BE2C (cell line): ENCODE measurements at places on chromosomes 5 and 9.

DNA sequence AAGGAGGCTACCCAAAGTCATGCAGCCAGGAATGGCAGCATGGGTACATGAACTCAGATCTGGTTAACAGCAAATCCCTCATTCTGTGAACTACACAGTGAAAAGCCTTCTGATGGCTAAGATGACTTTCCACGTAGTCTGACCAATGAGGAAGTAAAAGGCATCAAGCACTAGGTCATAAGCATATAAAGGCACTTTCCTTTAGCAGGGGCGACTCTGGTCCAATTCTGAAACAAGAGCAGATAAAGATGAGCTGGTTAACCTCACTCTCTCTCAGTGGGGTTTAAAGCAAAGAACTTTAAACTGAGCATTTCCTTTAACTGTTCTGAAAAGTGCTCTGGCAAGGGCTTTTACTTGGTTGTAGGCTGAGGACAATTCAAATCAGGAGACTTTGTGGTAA lies 21.1 kb downstream of the PSMB7 start:
- no peak for DNase-seq

GRCh38 chr5:42491699-42492098 lies 68.5 kb downstream of the GHR start:
- DNase-seq, result no peak

DNA sequence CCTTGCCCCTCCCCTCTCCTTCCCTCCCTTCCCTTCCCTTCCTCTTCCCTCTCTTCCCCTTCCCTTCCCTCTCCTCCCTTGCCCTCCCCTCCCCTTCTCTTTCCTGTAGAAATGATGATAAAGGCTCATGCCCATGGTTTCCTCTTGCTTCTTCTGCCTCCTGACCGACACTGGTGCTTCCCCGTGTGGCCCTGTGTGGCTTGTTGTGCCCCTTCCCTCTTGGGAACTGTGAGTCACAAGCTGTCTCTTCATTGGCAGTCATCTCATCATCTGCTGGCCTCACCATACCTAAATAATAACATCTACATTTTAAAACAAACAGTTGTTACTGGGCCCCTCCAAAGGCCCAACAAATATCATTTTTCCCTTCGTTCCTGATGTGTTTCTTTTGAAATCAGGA lies 11.7 kb upstream of the CARNMT1 start:
- DNase-seq, result no peak

GRCh38 chr9:21381448-21382339 lies 3.5 kb downstream of the IFNA2 start:
- no peak for DNase-seq

DNA sequence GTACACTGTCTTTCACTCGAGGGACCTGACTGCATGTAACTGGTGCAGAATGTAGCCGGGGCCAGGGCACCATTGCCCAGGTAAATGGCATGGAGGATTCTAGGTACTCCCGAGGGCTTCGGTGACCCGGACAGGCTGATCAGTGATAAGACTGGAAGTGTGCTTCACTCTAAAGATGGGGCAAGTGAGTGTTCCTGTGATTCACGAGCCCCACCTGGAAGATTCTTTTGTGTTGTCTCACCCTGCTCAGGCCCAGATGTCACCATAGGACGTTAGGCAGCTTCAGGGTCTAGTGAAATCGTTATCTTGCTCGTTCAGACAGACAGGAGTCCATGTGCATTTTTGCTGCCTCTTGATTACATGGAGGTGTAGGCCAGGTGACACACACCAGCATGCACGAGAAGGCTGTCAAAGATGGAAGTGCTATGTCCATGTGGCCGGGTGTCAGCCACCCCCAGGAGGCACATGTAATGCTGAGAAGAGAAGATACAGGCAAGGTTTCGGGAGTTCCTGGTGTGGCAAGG lies 73.9 kb downstream of the WNK2 start:
- DNase-seq, result no peak

GRCh38 chr5:173872957-173873305 lies 15.2 kb upstream of the CPEB4 start:
- no peak for DNase-seq

DNA sequence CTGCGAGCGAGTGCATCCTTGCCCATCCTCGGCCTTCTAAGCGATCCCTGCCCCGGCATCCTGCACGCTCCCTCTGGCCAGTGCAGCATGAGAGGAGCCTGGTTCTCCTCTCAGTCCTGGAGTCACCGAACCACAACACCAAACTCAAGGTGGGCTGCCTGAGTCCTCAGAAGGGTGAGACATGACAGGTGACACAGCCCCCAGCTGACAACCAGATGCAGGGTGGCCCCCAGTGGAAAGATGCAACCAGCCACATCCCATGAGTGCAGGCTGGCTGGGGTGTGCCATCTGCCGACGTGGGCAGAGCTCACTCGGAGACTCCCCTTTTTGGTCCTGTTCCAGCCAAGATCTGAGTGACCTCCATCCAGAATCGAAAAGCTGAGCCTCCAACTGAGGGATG lies 58.4 kb downstream of the COL23A1 start:
- DNase-seq, result no peak

GRCh38 chr9:82934949-82935348 lies 128.0 kb downstream of the RASEF start:
- DNase-seq, result peak; percentile 28

GRCh38 chr9:99824378-99825171 lies 2.9 kb downstream of the NR4A3 start:
- peak; percentile 64 for DNase-seq

DNA sequence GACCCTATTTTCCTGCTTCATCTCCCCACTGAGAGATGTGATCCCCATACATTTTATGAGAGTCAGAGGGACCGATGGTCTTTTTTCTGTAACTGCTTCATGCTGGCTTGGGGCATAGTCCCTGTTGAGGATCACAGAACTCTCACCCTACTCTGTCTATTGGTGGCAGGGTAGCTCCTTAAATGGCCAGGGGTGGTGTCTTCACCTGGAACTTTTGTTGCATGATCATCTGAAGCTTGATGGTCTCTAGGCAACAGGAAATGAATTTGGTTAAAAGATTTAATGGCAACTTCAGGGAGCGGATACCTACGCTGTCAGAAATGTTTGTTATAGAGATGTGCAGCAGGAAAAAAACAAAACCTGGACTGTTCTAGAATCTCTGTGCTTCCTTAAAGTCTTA lies 87.0 kb upstream of the GLIS3 start:
- no peak for DNase-seq

GRCh38 chr5:181076920-181077319 lies 36.9 kb downstream of the BTNL9 start:
- DNase-seq, result no peak

GRCh38 chr5:61994171-61994570 lies 311.8 kb upstream of the KIF2A start:
- no peak for DNase-seq

- DNase-seq, result peak; percentile 69
Observed at GRCh38 chr5:151742870-151743294, 15.5 kb downstream of the ATOX1 start.

DNA sequence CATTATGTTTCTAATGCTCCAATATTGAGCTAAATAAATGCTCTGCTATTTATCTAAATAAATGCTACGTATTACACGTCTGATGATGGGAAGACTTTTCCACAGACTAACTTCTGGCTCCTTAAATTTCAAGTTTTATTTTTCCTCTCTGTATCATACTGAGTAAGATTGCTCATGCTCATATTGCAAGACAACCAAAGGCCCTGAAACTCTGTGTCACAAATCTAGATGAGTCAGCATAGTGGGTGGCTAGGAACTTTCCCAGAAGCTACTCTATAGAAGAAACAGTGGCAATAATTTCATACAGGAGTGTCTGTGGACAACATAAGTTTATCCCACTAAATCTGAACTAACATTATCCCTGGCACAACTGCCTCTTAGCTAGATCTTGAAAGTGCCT lies 53.0 kb upstream of the RFX3 start:
- no peak for DNase-seq

GRCh38 chr5:108115673-108116072 lies 266.2 kb downstream of the FBXL17 start:
- no peak for DNase-seq

GRCh38 chr9:36280989-36281388 lies 22.7 kb upstream of the GNE start:
- no peak for DNase-seq

GRCh38 chr9:127897193-127897692 lies 2.2 kb downstream of the ST6GALNAC6 start:
- DNase-seq, result peak; percentile 88

- no peak for DNase-seq
Observed at GRCh38 chr5:111488353-111488752, 24.0 kb downstream of the STARD4 start.
